ENCODE measurements at places on chromosomes 5 and 9.

DNA sequence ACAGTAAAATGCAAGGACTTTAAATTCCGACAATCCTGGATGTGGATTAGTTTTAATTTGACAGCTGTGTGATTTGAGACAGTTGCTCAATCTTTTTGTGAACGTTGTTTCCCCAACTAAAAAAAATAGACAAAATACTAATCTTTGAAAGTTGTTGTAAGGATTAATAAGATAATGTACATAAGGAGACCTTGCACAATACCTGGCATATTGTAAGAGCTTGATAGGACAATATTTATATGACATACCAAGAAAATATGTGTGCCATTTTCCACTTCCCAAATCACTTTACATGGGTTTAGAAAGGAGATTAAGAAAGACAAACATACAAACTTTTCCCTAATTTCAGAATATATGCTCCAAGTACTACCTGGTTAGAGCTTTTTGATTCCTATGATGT lies 25.3 kb downstream of the ARRDC3 start:
- peak; percentile 40 for DNase-seq

- no peak for DNase-seq
These were observed 209.3 kb downstream of the ROR2 start for GRCh38 chr9:91740701-91741100.

- peak; percentile 66 for DNase-seq
These were observed 63.2 kb downstream of the PRRT1B start for GRCh38 chr9:131608493-131609037.

- DNase-seq: no peak
These were observed 70.3 kb downstream of the ZSWIM6 start for GRCh38 chr5:61402244-61402823.

DNA sequence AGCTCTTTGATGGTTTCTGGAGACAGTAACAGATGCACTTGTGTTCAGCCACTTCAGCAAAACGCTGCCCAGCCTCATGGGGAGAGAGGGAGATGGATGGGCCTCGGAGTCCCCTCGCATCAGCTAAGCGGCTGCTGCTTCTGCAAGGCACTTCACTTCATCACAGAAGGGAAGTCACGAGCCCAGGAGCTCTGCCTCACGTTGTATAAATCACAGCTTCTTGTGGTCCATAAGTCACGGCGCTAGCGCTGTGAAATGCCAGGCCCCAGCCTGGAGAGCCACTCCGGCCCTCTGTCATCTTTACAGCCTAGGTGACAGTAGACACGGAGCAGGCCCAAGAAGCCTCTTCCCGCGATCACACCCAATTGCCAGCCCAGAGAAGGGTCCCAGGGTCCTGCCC lies 23.4 kb downstream of the DBH start:
- DNase-seq: no peak
